ENCODE measurements at places on chromosomes 4 and X.

DNA sequence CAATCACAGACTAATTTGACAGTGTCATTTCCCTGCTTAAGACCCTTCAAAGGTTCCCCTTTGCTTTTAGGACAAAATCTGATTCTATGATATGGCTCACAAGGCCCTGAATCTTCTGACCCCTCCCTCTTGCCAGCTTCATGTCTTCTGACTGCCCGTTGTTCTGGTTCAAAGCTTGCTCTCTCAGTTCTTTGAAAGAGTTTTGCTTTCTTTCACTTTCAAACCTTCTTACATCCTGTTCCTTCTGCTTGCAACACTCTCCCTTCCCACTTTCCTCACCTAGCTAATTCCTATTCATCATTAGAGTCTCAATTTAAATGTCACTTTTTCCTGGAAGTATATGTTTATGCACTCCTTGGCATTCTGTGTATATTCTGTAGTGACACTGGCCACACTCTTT, 299.2 kb downstream of the IDS start:
- DNase-seq, result no peak

DNA sequence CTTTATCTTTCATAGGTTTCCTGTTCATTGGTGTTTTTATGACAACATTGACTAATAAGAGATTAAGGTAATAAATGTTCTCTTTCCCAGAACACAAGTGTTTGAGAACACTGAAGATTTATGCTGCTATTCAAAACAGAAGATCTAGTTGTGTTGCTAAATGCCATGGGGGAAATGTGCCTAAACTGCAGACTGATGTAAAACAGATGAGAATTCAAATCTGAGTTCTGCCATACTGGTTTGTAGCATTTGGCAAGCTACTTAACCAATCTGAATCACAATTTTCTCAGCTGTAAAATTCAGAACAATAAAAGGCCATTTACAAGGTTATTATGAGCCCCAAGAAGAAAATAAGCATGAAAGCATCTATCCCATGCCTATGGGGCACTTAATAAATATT, 2.3 kb downstream of the SLC10A6 start:
- DNase-seq, result no peak

DNA sequence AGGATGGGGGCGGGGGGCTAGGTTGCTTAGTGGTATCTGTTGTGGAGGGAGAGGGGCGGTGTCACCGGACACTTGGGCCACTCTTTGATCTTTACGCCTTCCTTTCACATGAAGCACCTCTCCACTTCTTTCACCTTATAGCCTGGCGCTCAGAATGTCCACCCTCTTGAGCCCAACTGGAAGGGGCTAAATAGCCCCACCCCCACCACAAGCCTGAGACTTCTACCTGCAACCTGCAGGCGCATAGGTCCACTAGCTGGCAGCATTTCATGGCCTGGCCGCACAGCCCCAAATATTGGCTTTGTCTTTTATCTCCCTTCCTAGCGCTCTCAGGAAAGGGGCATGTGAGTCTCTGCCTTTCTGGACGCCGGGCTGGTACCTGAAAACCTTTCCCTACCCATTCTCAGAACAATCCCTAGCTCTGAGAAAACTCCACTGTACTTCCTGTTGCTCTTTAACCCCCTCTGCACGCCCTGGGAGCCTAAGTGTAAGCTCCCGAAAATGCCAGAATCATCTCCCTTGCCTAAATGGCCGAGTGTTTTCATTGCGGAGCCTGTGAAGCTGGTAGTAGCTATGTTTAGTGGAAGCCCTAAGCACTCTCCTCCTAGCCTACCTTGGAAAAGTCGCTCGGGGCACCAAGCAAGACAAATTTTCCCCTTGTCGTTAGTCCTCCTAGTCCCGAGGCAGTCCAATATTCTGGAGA, 1.2 kb upstream of the TRPC5 start:
- DNase-seq, result no peak

GRCh38 chr4:85937507-85937906, 422.3 kb downstream of the MAPK10 start:
- no peak for DNase-seq

GRCh38 chr4:112840061-112840460, 203.1 kb downstream of the LARP7 start:
- no peak for DNase-seq

DNA sequence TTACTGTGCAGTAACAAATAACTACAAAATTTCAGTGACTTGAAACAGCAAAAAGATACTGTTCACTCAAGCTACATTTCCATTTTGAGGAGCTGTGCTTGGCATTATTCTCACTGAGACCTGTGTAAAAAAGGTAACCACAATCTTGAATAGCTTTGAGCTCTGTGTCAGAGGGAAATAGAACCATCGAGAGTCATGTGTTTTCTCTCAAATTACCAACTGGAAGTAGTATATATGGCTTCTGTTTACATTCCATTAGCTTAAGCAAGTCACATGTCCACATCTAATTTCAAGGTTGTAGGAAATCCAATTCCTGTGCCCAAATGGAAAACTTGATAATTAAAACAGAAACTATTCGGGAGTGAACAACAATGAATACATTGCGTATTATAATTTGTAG, 82.9 kb upstream of the BANK1 start:
- DNase-seq, result no peak

DNA sequence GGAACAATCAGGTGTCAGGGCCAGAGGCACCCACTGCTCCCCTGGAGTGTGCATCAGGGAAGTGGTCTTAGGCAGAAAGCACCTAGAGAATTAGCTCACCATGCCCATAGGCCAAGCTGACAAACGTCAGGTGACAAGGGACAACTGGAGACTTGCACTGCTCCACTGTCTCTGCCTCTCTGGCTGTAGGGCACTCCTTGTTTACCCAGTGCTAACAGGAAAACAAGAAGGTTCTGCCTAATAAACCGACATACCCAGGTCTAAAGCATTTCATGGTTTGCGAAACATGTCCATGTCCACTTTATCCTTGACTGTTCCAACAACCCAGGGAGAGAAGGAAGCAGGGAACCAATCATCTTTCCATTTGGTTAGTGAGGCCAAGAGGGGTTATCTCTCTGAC, 92.5 kb upstream of the MAMLD1 start:
- DNase-seq, result no peak

- no peak for DNase-seq
Measured at GRCh38 chrX:38494239-38494823, 67.0 kb upstream of the TSPAN7 start.

GRCh38 chr4:8872402-8873291, 1.0 kb upstream of the HMX1 start:
- DNase-seq, result no peak

DNA sequence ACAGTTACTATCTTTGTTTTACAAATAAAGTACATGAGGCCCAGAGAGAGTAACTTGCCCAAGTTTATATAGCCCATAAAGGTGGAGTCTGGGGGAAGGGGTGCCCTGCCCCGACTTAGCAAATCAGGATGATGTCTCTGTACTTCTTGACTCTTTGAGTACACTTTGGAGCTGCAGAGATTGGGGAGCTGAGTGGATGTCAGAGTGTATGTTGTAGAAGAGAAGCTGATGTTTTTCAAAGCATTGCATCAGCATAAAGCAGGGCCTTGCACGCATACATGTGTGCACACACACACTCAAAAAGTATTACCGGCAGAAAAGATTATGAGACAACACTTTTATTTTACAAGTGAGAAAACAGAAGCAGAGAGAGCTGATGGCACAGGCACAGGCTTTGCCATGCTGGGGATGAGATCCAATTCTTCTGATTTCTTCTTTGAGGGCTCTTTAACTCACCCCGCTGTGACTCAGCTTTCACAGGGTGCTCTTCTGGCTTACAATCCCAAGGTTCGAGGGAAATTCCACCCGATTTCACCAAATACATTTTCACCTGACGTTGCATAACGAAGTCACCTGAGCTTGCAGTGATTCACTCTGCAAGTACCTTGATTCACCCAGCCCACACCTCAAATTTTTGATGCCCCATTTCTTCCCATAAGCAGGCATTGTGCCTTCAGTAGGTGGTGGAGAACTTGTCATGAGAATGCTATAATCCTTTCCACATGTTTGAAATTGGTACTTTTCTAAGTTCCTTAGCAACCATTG, 292.8 kb upstream of the BOD1L1 start:
- DNase-seq, result no peak

- DNase-seq, result no peak
Measured at GRCh38 chr4:7295911-7296660, 103.7 kb downstream of the SORCS2 start.

GRCh38 chr4:88659055-88659889, 38.4 kb downstream of the NAP1L5 start:
- DNase-seq, result no peak

- no peak for DNase-seq
Measured at GRCh38 chr4:86441175-86441936, 81.5 kb upstream of the MAPK10 start.

- no peak for DNase-seq
Measured at GRCh38 chr4:186621959-186622553, 66.7 kb upstream of the MTNR1A start.

GRCh38 chr4:55765070-55765469, 54.5 kb upstream of the EXOC1L start:
- DNase-seq, result no peak

DNA sequence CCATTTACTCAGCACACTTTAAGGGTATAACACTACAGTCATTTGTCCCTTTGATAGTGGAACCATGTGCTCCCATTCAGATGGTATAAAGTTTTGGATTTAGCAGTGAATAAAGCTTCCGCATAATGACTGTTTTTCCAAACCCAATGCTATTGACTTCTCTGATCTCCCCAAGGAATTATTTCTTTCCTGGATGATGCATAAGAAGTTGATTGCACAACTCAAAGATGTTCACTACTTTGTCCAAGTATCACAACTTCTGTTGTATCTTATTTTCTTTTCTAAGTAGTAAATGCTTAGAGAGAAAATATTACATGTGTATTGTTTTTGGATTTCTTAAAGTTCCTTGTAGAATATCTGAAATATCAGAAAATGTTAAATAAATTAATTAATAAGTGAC, 300.2 kb downstream of the GPM6A start:
- DNase-seq, result no peak

GRCh38 chrX:77731821-77732419, 54.1 kb downstream of the ATRX start:
- DNase-seq, result no peak

DNA sequence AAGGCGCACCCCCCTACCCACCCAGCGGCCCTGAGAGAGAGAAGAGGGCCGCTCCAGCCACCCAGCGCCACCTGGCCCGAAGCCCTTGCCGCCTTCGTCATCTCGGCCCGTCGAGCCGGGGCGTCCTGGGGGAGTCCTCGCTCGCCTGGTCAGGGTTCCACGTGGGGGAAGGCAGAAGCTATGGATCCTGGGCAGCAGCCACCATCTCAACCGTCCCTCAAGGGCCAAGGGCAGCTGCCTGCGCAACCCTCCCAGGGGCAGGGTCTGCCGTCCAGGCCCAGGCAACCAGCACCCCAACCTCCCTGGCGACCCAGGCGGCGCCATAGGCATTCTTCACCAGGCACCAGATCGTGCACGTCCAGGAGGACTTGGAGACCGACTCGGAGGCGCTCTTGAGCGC, 51.5 kb upstream of the IL13RA2 start:
- no peak for DNase-seq

All from activated CD8-positive, alpha-beta memory T cell treated with anti-CD3 and anti-CD28 coated beads for 1 hour (primary cell).